NAMALWA (cell line): ENCODE measurements at places on chromosomes 5 and 9.

- DNase-seq: peak; percentile 72
Measured at GRCh38 chr5:181246276-181247049, 2.8 kb upstream of the RACK1 start.

DNA sequence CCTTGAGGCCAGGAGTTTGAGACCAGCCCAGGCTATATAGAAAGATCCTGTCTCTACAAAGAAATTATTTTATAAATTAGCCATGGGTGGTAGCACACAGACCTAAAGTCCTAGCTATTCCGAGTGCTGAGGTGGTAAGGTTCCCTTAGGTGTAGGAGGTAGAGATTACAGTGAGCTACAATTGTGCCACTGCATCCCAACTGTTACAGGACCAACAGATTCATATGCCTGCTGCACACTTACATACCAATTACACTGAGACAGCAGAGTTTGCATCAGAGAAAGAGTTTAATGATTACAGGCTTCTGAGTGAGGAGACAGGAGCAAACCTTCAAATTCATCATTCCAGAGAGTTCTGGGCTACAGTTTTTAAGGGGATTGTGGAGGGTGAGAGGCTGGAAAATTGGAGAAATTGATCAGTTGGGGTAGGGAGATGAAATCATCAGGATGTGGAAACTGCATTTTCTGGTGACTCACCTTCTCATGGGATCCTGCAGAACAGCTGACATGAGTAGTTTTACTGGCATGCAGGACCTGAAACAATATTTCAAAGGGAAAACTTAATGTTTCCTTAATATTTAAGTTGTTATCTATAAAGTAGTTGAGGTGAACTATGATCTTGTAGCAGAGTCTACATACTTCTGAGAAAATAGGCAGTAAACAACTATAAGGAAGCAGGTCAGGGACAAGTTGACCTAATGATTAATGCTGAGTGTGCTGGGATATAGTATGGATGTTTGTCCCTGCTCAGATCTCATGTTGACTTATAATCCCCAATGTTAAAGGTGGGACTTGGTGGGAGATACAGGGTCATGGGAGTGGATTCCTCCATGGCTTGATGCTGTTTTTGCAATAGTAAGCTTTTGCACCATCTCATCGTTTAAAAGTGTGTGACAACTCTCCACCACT is 54.7 kb downstream of the ANXA2R start:
- DNase-seq: no peak

DNA sequence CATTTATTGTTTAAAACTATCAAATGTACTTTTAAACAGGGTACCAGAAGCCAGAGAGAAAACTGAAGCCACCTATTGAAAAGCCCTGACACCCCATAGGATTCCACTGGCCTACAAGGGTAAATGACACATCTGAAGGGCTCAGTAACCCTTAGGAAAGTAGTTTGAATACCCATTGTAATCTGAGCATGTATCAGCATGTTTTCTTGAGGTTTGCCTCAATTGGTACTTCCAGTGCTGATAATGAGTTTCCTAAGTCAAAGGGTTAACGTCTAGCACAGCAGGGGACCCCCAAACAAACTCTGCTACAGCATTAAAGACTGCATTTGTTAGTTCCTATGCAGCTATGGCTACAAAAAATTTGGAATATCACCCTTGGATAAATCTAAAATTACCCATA is 657.1 kb downstream of the NR2F1-AS1 start:
- no peak for DNase-seq

GRCh38 chr5:173878224-173878967 is 9.8 kb upstream of the CPEB4 start:
- DNase-seq: no peak

DNA sequence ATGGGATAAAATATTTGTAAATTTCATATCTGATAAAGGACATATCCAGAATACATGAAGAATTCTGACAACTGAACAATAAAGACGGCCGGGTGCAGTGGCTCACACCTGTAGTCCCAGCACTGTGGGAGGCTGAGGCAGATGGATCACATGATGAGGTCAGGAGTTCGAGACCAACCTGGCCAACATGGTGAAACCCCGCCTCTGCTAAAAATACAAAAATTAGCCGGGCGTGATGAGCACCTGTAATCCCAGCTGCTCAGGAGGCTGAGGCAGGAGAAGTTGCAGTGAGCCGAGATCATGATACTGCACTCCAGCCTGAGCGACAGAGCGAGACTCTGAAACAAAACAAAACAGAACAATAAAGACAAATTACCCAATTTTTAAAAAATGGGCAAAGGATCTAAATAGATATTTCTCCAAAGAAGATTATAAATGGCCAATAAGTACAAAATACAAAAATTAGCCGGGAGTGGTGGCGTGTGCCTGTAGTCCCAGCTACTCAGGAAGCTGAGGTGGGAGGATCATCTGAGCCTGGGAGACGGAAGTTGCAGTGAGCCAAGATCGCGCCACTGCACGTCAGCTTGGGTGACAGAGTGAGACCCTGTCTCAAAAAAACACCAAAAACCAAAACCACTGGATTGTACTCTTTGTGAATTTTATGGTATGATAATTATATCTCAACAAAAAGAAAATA is 9.6 kb upstream of the NSD1 start:
- peak; percentile 61 for DNase-seq

GRCh38 chr5:57383093-57383861 is 99.3 kb downstream of the ACTBL2 start:
- no peak for DNase-seq

- no peak for DNase-seq
Measured at GRCh38 chr5:102916109-102916508, 161.0 kb downstream of the PAM start.

DNA sequence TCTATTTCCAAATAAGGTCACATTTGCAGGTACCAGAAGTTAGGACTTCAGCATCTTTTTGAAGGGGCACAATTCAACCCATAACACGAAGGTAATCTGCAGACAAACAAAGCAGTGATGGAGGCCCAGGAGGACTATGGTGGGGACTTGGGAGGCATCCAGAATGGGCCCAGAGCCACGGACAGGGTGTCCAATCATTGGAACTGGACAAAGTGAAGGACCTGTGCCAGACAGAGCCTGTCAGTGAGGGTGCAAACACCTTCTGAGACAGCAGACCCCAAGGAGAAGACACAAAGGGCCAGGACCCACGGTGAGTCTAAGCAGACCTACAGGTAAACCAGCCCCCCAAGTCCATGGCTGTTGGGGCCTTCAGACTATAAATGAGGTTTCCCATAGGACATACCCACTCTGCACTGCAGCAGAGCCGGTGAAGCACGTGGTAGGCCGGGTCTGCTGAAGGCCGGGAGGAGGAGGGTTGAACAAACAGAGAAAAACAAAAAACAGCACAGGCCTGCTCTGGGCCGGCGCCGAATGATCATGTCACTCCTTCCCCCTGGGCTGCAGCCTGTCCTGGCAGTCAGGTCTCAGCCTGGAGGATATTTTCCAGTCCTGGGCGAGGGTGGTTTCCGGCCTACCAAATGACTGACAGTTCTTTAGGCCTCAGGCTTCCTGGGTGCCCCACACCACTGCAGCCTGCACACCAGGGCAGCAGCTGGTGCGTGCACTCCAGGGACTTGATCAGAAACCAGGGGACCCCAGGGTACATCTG is 84.4 kb downstream of the COL23A1 start:
- DNase-seq: no peak

DNA sequence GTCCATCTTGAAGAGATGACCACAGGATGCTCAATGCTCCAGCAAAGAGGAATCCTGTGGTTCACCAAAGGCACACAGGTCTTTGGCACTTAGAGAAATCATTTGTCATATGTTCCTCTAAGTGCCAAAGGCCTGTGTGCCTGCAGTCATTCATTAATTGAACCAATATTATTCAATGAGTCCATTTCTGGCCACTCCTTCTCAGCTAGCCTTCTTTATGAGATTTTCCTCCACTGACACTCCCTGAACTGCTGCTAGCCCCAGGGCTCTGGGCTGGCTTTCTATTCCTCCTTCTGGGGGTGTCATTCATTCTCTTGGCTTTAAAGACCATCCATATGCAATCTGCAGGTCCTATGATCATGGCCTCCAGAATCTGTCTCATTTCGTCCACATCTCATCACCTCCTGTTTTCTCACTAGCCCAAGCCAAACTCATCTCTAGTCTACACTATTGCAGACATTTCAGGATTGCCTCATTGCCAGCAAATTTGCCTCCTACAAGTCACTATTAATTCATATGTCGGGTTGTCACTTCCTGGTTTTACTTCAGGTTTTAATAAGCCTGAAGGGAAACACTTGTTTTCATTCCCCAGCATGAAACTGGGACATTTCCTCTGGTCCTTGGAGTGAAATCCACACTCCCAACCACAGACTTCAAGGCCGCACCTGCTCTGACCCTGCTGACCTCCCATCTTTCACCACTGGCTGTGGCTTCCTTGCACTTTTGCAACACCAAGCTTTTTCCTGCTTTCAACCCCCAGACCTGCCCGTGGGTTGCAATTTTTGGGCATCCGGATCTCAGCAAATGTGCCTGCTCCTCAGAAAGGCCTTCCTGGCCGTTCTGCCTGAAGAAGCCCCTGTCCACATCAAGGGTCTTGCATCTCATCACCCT is 35.1 kb downstream of the KCNIP1 start:
- no peak for DNase-seq

- no peak for DNase-seq
Measured at GRCh38 chr5:37776826-37777225, 63.0 kb downstream of the GDNF start.
